Left ventricle myocardium superior (tissue), 1 donor: ENCODE measurements at places on chromosomes 1 and 21. TPM values are rescaled to one million over a fixed set of nuclear protein-coding genes. Genes with fewer than 3 reads are reported as not detected.
A peak's percentile ranks its signal among the peaks of the same experiment; 100 is the strongest.

- no peak for DNase-seq
Measured at GRCh38 chr1:183604038-183604808, 14.0 kb upstream of the NCF2 start.

GRCh38 chr1:43199093-43199726, 27.1 kb downstream of the CFAP57 start:
- DNase-seq = no peak

GRCh38 chr1:111399792-111400610, 27.5 kb downstream of the OVGP1 start:
- DNase-seq = no peak

The MFAP2 gene
- total RNA-seq = 4.2 TPM

The ZNF593OS gene
- not detected for total RNA-seq

DNA sequence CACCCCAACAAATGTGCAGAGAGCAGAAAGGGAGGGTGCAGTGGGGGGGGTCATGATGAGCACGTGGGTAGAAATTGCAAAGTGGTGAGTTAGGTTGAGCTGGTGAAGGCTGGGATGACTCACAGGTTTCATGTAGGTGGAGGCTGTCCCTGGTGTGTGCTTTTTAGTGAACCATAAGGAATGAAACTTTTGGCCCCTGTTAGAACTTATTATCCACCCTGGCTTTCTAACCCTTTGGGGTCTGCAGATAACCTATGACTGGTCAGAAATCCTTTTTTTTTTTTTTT, 46.9 kb downstream of the DOP1B start:
- DNase-seq = no peak

DNA sequence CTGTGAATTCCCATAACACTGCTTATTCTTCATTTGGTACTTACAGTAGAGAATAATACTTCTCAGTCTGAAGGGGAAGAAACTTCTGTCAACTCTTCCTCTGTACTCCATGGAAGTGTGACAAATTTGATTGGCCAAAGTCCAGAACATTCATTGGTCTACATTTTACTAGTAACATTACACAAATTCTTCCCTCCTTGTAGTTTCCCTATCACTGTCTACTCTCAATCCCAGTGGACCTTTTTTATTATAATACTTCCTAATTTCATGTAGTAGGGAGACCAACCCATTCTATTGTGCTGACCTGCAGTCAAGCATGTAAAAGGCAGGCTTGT, 74.7 kb downstream of the ALG6 start:
- DNase-seq = no peak

DNA sequence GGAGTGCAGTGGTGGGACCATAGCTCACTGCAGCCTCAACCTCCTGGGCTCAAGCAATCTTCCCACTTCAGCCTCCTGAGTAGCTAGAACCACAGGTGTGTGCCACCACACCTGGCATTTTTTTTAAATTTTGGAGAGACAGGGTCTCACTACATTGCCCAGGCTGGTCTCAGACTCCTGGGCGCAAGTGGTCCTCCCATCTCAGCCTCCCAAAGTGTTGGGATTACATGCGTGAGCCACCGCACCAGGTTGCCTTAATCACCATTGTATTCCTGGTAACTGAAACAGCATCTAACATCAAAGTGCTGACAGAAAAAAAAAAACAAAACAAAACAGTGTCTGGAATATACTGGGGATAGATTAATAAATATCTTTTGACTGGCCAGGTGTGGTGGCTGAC, 18.2 kb downstream of the RPL5 start:
- no peak for DNase-seq

- DNase-seq = no peak
Measured at GRCh38 chr1:218482683-218483082, 137.5 kb downstream of the TGFB2 start.

The TXLNA gene
- 16.5 TPM for total RNA-seq

DNA sequence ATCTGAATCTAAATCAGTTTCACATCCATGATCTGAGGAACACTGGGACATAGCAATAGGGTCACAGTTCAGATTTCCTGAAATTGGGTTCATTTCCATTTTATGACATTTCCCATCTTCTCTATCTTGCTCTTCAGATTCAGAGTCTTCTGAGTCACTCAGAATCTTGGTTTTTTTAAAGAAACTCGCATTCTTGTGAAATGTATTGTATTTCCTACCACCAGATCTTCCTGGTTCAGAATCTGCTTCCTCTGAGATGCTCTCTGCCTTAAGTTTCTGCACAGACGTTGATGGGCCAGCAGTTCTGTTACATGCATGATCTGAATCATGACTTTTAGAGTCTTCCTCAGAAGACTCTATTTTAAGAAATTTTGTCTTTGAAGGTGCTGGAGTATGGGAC, 15.5 kb upstream of the PSMG1 start:
- no peak for DNase-seq

DNA sequence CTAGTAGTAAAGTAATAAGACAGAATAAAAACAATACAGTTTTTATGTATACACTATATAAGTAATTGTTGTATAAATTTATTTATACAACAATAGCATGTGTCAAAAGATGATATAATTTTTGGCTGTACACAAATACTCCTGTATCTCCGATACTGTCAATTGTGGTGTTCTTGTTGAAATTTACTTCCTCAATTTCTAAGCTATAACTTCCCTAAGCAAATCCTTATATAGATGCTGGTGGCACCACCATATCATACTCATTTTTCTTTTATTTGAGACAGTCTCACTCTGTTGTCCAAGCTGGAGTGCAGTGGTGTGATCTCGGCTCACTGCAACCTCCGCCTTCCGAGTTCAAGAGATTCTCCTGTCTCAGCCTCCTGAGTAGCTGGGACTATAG, 141.0 kb upstream of the HP1BP3 start:
- DNase-seq = no peak

The FMO3 gene
- 1.8 TPM for total RNA-seq

- DNase-seq = no peak
Measured at GRCh38 chr1:87941337-87941946, 612.8 kb downstream of the LMO4 start.

DNA sequence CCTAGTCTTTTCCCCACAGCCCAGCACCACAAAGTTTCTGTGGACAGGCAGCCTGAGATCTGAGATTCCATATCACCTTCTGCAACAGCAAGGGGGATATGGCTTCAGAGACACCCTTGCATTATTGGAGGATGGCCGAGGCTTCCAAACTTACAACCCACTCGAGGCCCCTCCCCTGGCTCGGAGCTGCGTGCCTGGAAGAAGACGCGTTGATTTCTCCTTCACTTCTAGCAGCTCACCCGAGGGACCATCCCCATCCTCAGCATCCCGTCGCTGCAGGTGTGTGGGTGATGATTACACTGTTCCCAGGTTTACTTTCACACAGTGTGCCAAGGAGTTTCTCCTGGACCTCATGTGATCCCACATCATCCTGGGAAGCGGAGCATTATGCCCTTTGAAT, 277.9 kb downstream of the MATN1 start:
- no peak for DNase-seq

DNA sequence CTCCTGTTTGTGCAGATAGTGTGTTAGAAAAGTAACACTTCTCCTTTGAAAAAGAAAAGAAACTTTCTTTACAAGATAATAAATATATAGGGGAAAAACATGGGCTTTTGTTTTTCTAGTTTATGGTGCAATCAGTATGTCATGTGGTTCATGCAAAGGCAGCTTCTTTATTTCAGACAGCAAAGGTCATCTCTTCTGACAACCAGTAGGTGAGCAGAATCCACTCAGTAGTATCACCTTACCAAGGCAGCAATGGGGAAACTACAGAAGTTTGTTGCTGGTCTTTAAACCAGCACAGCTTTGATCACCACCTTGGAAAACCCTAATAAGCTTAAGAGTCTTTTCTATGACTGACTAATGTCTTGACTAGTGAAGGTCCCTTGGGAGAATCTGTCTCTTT, 13.0 kb upstream of the SAMSN1 start:
- DNase-seq = no peak

- DNase-seq = no peak
Measured at GRCh38 chr1:7491109-7491817, 279.8 kb upstream of the VAMP3 start.

- peak; percentile 98 for DNase-seq
Measured at GRCh38 chr1:59296358-59297256, at the start of gene FGGY. TSS of gene FGGY (plus strand) at chr1:59297094. CDS start at chr1:59321550, 24,456 bp downstream.

The VCAM1 gene
- 4.7 TPM for total RNA-seq

DNA sequence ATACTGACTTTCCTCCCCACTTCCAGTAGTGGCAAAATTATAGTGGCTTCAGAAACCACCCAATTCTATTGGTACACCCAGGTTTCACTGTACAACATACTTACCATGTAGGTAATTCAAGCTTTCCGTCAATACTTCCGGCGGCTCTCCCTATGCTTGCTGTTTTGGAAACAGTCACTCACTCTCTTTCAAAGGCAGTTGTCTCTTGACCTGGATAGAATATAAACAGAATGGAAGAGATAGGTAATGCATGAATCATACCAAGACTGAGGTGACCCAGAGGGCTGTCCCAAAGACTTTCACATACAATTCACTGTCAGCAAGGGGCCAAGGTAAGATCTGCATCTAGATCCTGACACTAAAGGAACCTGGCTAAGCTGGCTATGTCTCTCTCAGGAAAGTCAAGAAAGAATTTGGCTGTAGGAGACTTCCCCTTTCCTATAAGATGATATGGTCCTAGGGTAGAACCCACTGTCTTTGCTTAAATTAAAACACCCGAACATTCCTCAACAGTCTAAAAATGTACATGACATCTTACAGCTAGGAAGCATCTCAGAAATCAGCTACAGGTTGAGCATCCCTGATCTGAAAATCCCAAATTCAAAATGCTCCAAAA, 59.6 kb downstream of the LUZP1 start:
- no peak for DNase-seq

DNA sequence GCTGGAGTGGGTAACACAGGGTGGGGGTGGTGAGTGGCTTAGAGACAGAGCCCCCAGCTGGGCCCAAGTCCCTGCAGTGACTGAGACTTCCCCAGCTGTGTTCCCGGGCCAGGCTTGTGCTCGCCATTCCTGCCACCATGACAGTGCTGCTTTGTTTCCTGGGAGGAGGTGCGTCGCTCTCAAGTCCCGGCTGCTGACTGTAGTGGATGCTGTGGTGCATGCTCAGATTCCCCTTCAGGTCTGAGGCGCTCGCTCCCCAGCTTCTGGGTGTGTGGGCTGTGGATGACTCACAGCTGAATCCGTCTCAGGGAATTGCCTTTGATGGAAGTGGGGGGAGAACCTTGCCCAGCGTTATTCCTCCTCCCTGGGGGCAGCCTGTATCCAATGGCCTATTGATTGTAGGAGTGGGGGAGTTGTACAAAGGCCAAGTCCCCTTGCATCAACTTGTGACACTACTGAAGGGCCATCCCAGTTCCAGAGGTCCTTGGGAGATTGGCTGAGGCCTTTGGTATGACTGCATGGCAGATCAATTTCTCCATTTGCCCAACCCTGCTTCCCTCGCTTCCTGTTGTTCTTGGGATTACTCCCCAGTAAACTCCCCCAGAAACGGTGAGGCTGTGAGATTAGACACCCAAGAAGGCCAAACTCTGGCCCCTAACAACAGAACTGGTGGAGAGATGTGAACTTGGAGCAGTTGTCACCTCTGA, 17.8 kb upstream of the POU3F1 start:
- DNase-seq = no peak

DNA sequence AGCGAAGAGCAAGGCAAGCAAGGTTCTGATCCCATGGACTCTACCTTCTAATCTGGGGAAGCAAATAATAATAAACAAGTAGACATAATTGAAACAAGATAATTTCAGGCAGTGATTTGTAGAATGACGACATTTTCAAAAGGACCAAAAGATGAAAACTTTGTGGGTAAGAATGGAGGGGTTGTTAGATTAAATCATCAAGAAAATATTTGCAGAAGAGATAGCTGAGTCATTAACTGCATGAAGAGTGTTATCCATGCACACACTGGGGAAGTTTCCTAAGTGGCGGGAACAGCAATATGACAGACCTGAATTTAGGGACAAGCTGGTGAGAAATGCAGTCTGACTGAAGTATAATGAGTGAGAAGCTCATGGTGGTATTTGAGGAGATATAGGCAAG, 583.1 kb upstream of the RGS18 start:
- DNase-seq = no peak
